Left ventricle myocardium inferior (tissue), 1 donor: ENCODE measurements at places on chromosomes 3 and 15.

DNA sequence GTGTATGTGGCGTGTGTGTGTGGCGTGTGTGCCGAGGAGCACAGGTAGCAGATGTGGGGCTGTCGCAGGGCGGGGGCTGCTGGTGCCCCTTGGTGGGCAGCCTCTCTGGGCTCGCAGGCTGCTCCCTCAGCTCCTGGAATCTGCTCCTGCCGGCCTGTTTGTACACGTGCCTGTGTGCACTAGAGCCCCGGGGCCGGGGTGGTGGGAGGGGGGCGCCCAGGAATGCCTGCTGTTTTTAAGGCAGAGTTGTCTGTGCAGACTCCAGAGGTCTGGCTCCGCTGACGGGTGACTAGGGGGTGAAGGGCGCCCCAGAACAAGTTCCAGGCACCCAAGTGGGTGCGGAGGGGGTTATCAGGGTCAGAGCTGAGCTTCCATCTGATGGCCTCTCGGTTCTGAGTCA lies 112.2 kb downstream of the FBLN2 start:
- no peak for DNase-seq

- no peak for DNase-seq
Measured at GRCh38 chr3:33729993-33730392, 11.9 kb upstream of the CLASP2 start.

DNA sequence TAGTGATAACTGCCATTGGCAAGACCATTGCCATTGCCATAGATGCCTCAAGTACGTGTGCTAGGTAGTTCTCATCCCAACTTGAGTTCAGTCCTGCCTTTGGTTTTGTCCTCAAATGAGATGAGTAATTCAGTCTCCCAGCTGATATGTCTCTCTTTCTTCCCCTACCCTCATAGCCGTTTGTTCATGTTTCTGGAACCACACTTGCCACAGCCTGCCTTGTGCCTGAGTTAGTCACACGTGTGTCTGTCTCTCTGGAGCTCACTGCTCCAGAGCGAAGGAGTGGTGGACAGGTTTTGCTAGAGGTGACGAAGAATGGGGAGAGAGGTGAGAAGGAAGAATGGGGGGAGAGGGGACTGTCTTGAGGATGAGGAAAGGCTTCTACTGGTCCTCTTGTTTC lies 88.0 kb upstream of the IGF1R start:
- no peak for DNase-seq

DNA sequence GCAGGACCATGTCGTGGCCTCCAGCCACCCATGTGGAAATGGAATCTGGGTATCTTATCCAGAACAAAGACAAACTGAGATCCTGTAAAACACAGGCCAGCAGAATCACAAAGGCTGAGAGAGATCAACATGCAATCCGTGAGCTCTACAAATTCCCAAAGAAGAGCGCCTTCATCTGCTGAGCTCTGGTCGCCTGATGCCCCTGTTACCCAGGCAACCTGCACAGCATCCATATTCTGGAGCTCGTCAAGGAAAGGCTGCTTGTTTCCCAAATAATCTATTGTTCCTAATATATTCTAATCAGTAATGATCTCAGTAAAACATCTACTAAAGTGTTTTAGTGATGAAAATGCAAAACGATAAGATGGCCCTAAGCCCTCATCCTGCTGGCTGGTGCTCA lies 133.6 kb downstream of the OCA2 start:
- no peak for DNase-seq

GRCh38 chr15:74200871-74201419 lies 1.6 kb downstream of the STRA6 start:
- no peak for DNase-seq

DNA sequence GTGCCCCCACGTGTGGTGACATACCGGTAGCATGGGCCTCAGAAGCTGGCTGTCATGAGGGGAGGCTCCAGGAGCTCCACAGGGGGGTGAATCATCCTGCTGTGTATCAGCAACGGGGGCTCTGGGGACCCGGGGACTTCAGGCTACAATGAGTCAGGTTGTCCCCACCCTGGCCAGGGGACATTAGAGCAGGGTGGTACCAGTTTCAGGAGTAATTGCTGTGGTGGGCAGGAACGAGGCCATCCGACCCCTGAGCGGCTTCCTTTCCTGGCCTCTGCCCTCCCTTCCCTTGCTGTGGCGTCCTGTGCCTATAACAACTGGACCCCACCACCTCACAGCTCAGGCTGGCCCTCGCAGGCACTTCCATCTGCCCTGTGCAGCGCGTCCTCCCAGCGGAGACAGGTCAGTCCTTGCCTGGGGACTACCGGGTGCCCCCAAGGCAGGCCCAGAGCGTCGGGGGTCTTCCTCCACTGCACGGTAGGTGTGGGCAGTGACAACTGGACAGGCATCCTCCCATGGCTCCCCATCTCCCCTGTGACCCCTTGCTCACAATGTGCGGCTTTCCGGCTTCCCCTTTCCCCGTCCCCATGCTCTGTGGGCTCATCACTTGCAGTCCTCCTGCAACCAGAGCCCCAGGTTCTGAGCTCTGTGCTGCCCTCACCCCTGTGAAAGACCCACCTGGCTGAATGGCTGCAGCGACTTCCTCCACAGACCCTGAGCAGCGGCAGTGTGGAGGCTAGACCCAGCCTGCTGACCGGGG lies 57.0 kb downstream of the KLF15 start:
- no peak for DNase-seq

GRCh38 chr15:99729920-99730319 lies 3.3 kb downstream of the LYSMD4 start:
- no peak for DNase-seq

DNA sequence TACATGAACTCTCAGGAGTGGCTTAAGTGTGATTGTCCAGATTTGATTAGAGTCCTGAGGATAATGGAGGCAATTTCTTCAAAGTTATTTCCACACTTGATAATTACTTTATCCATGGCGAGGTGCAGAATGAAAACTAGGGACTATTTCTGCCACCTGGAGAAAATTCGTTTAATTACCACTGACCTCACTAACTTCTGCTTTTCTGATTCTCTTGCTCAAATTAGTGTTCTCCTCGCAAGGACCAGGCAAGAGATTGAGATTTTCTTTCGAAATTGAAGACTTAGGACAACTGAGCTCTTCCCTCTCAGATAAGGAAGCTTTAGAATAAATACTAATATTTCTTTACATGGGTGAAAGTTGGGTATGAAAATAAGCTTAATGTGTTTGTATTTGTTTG lies 135.2 kb downstream of the RYR3 start:
- no peak for DNase-seq

GRCh38 chr3:16697443-16698147 lies 92.4 kb upstream of the DAZL start:
- no peak for DNase-seq

DNA sequence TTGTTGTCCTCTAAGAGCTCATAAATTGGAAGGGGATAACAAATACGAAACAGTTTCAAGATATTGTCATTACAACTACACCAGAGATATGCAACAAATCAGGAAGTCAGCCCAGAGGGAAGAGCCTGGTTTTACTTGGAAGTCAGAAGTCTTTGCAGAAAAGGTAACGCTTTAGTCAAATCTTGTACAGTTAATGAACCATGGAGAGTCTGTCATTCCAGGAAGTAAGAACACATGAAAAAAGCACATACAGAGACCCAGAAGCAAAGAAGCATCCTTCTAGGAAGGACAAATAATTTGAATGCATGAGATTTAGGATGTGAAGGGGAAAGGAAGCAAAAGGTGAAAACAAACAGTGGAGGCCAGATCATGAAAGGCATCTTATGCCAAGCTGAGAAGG lies 19.6 kb downstream of the DYNC1LI1 start:
- no peak for DNase-seq

- DNase-seq: no peak
Measured at GRCh38 chr3:79729096-79729495, 38.7 kb downstream of the ROBO1 start.

GRCh38 chr15:26771168-26771567 lies 1.7 kb downstream of the GABRB3 start:
- no peak for DNase-seq

GRCh38 chr3:169760479-169760878 lies 4.4 kb downstream of the TERC start:
- DNase-seq: no peak

DNA sequence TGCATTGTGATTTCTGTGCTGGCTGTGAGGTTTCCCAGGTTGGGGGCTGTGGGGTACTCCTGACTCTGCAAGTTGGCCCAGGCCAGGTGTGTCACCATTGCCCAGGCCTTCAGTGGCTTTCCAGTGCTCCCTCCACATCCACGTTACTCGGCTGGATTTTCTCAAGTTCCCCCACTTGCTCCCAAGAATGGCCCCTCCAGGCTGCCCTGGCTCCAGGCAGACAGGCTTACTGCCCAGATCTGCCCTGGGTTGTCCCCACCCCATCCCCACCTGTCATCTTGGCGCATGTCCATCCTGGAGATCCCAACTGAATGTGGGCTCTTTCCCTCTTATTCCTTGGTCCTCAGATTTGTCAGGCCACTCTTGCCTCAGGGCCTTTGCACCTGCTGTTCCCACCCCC lies 3.6 kb downstream of the APBA2 start:
- no peak for DNase-seq

- DNase-seq: no peak
Measured at GRCh38 chr3:197983076-197983475, 23.1 kb downstream of the LMLN start.

DNA sequence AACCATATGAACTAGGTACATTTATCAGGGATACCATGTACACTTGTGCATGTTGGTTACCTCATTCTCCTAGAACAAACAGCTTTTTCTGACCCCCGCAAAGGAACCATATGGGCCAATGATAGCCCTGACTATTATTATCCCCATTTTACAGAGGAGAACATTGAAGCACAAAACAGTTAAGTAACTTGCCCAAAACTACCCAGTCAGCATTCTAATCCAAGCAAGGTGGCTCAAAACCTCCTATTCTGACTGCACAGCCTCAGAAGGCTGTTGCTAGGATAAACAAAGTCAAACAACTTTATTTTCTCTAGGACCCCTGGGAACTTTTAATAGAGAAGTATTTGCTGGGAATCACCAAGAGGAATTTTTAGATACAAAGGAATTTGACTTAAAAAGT lies 36.7 kb downstream of the CFAP44 start:
- DNase-seq: no peak

- DNase-seq: no peak
Measured at GRCh38 chr15:72180761-72181324, 16.7 kb downstream of the GRAMD2A start.
